Natural killer cell treated with Interleukin-12 subunit alpha and Interleukin-12 subunit beta and Interleukin-15 and Interleukin-18, amount 100 ng/mL, for 72 hours (primary cell): ENCODE measurements at places on chromosomes 5 and 9.

DNA sequence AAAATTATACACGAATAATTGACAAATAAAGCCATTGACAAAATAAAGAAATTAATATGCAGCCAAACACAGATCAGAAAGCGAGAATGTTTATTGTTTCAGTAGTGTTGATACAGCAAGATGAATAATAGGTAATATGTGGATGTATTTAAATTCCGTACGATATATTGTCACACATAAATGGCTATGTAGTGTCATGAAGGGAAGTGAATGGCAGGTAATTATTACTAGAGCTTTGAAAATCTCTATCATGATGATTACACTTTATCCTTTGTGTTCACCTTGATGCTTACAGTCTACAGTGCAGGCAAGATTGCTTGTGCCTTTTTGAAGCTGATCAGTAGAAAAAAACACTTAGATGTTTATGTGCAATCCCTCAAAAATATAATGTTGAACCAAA is 23.3 kb upstream of the CDH10 start:
- no peak for DNase-seq
- H3K27ac ChIP-seq: no peak overlapping the region
- no peaks in the 10 kb centered on the region for H3K4me1 ChIP-seq
- no peak overlapping the region for H3K4me3 ChIP-seq
- peaks cover 16% of the 10 kb centered on the region for H3K36me3 ChIP-seq

- H3K36me3 ChIP-seq: no peaks in the 10 kb centered on the region
- no peaks in the 10 kb centered on the region for H3K27me3 ChIP-seq
- no peak overlapping the region for H3K27ac ChIP-seq
- H3K4me3 ChIP-seq: no peak overlapping the region
These were observed 24.0 kb downstream of the STARD4 start for GRCh38 chr5:111488353-111488752.

- H3K4me3 ChIP-seq: no peak overlapping the region
- H3K27ac ChIP-seq: no peak overlapping the region
- no peaks in the 10 kb centered on the region for H3K4me1 ChIP-seq
- no peaks in the 10 kb centered on the region for H3K36me3 ChIP-seq
- no peak for DNase-seq
- peaks cover 11% of the 10 kb centered on the region for H3K27me3 ChIP-seq
These were observed 181.3 kb upstream of the ELL2 start for GRCh38 chr5:96142786-96143434.

DNA sequence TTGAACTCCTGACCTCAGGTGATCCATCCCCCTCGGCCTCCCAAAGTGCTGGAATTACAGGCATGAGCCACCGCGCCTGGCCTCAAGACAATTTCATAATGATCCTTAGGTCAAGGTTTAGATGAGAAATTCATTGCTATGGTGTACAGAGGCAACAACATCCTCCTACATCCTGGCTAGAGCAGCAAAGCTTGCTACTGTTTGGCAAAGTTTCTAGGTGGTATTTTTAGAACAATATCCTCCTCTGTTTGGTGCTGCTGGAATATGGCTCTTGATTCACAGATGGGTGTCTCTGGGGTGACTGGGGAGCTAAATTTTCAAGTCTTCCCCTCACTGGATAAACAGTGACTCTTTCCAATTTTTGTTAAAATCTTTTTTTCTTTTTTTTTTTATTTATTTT is 30.6 kb downstream of the CRHBP start:
- H3K36me3 ChIP-seq: no peaks in the 10 kb centered on the region
- peaks cover 9% of the 10 kb centered on the region for H3K27me3 ChIP-seq
- H3K4me3 ChIP-seq: no peak overlapping the region
- no peak overlapping the region for H3K27ac ChIP-seq

DNA sequence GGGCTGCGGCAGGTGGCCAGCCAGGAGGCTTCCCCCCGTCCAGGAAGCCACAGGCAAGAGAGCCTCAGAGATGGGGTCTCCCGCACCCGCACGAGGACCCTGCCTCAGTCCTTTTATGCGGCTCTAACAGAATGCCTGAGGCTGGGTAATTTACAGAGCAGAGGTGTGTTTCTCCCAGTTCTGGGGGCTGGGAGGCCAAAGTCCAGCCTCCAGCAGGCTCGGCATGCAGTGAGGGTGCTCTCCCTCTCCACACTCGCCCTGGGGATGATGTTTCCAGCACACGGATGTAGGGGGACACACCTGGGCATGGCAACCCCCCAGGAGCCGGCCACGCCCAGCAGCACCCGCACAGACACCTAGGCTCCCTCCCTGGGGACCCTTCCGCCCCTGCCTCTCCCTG is 95.4 kb upstream of the PPP1R26 start:
- H3K27me3 ChIP-seq: no peaks in the 10 kb centered on the region
- H3K36me3 ChIP-seq: no peaks in the 10 kb centered on the region
- no peak overlapping the region for H3K27ac ChIP-seq
- H3K4me1 ChIP-seq: no peaks in the 10 kb centered on the region
- no peak overlapping the region for H3K4me3 ChIP-seq
- no peak for DNase-seq

- H3K36me3 ChIP-seq: no peaks in the 10 kb centered on the region
- H3K4me3 ChIP-seq: peak overlapping the region; percentile 16
- no peak for DNase-seq
- H3K4me1 ChIP-seq: peaks cover 11% of the 10 kb centered on the region
- H3K27ac ChIP-seq: peak overlapping the region; percentile 62
- peaks cover 6% of the 10 kb centered on the region for H3K27me3 ChIP-seq
These were observed 96.2 kb upstream of the PPP1R2B start for GRCh38 chr5:156753846-156754245.
